CD4-positive, alpha-beta T cell treated with Interleukin-12 subunit alpha and Interleukin-12 subunit beta, for 1 hour (primary cell): ENCODE measurements at places on chromosomes 2 and 18.
A peak's percentile ranks its signal among the peaks of the same experiment; 100 is the strongest.

- peak; percentile 60 for DNase-seq
Observed at GRCh38 chr2:219495531-219496122, 3.1 kb upstream of the GMPPA start.

DNA sequence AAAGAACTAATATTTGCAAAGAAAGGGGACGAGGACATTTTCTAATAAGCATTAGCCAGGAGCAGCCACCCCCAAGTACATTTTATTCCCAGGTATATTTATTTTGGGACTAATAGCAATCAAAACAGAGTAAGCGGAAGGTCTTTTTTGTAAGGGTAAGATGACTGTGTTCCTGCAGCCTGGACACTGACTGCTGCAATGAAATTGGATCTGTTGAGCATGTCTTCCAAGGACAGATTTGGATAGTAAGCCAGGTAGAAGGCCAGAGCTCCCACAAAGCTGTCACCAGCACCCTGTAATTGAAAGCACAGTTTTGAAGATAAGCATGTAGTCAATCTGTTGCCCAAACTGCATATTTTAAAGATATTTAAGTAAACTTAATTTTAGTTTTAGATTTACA is 10.0 kb downstream of the MRPL33 start:
- no peak for DNase-seq

DNA sequence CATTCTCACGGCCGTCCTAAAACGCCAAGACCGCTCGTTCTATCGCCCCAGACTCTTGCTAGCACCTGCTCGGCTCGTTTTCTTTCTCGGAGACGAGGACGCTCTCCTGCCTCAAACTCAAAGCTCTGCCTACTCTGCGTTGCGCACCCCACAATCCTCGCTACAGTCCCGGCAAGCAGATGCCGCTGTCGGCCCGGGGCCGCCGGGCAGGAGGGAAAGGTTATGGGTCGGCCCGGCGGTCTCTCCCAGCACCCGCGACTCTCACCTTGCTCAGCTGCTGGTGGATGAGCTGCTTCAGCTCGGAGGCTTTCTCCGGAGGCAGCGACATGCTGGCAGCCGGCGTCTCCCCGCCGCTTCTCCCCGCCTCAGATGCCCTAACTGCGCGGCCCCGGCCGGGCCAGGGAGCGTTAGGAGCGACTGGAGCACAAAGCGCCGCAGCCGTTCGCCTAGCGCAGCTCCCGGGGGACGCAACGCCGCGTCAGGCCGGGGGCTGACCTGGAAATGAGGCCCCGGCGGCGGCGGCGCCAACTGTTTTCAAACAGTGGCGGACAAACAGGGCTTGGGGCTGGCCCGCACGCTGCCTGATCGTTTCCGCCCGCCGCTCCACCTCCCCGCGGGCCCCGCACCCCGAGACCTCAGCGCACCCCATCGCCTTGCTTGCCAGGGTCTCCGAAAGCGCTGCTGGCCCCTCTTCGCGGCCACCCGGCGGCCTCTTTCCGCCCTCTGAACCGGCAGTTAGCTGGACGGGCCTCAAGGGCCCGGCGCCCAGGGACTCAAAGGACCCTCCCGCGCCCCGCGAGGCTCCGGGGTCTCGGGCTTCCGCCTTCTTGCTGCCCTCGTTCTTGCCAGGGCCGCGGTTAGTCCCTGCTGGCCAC is at the start of the genes CEP76 and PSMG2:
Gene CEP76, minus strand, starts transcription at position 503 of the 875 bp plus-strand sequence. Its CDS starts 175 bp downstream, at position 328.
Gene PSMG2, plus strand, starts transcription at position 822 of the 875 bp plus-strand sequence. CDS start 66 bp downstream, outside the sequence.
- peak; percentile 85 for DNase-seq

GRCh38 chr2:189876271-189876670 is 92.0 kb downstream of the PMS1 start:
- no peak for DNase-seq

DNA sequence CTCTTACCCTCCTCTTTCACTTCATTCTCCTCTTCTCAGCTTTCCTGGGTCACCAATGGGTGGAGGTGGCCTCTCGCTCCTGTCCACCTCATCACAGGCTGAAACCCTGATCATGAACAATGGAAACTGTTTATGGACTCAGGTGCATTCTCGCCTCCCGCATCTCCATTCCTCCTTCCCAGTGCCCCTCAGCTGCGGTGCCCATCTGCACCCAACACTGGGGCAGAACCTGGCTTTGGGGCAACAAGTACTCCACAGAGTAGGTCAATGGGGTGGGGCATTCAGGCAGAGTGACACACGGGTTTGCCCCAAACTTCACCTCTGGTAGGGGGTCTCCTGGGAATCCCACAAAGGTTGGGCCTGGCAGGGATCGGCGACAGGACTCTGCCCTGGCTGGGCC is 199.5 kb downstream of the RTP5 start:
- no peak for DNase-seq
